ENCODE measurements at places on chromosomes 1 and 21. TPM values are rescaled to one million over a fixed set of nuclear protein-coding genes. Genes with fewer than 3 reads are reported as not detected.

Gene LCA5L
- polyA plus RNA-seq: 1.5 TPM

Gene NPPB
- not detected for polyA plus RNA-seq

Gene TEDDM1
- polyA plus RNA-seq: not detected

Gene IFI44
- 4.2 TPM for polyA plus RNA-seq

Gene LCE3E
- polyA plus RNA-seq: not detected

Gene CRNN
- not detected for polyA plus RNA-seq

Gene TBX19
- polyA plus RNA-seq: not detected

Gene ALPL
- not detected for polyA plus RNA-seq

Gene INTS7
- polyA plus RNA-seq: 17.1 TPM

Gene NHLH2
- polyA plus RNA-seq: 8.8 TPM

Gene KRTAP26-1
- not detected for polyA plus RNA-seq

Gene MPL
- polyA plus RNA-seq: not detected

Gene ZNF436
- 5.7 TPM for polyA plus RNA-seq

Gene DARS2
- 5.3 TPM for polyA plus RNA-seq

Gene NBPF10
- polyA plus RNA-seq: 0.77 TPM
